ENCODE measurements at places on chromosomes 11 and 22.
A peak's percentile ranks its signal among the peaks of the same experiment; 100 is the strongest.

- no peak for DNase-seq
Measured at GRCh38 chr11:132357811-132358572, 987.6 kb downstream of the NTM start.

GRCh38 chr22:45211435-45211834, 29.3 kb downstream of the KIAA0930 start:
- DNase-seq: no peak

DNA sequence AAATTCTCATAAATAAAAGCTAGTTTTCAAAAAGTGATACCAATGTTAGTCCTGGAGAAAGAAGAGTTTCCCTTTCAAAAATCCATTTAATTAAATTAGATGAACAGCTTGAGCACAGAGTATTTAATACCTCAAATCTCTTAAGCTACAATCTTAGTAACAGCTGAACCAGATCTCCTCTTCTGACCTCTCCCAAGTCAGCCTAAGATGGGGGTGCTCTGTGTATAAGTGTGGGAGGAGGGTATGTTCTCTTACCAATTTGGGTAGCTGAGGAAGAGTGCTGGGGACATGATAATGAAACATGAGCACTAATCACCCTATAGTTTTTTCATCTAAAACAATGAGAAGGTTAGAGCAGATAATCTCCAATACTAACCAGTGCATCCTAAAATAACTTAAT, 9.6 kb downstream of the TPH1 start:
- no peak for DNase-seq

GRCh38 chr22:49371325-49372110, 456.2 kb downstream of the BRD1 start:
- DNase-seq: peak; percentile 30

DNA sequence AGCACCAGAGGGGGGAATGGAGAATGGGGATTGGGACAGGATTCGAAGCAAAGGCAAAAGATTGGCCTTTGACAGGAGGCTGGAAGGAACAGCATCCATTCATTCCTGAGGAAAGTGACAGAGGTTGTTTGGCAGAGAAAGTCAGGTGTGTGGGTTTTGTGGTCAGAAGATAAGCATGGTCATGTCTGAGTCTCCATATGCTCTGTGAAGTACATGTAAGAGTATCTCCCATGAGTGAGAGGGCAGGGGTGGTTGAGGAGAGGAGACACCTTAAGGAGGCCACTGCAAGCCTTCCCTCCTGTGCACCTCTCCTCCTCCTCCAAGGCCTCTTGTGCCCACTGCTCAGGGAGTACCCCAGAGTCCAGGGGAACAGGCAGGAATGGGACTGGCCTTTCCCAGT, 1.9 kb upstream of the NLRP10 start:
- DNase-seq: no peak

DNA sequence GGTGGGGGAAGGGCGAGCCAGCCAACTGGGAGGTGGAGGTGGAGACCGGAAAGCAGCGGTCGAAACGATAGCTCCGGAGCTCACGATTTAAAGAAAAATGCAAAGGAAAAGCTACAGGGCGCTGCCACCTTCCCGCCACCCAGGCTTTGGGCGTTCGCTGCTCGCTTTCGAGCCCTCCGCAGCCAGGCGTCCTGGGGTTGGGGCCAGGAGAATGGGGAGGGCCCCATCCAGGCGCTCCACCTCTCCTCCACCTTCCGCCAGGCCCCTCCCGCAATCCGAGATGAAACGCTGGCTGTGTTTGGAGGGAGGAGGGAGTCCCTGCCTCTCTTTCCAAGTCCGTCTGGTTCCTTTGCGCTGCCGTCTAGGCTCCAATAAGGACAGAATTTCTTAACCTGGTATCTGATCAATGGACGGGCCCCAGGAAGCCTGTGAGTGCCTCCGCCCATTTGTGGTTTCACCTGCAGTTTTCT, 483 bp upstream of the ABTB2 start:
- DNase-seq: no peak

- no peak for DNase-seq
Measured at GRCh38 chr22:43442386-43443151, 30.8 kb downstream of the MPPED1 start.

DNA sequence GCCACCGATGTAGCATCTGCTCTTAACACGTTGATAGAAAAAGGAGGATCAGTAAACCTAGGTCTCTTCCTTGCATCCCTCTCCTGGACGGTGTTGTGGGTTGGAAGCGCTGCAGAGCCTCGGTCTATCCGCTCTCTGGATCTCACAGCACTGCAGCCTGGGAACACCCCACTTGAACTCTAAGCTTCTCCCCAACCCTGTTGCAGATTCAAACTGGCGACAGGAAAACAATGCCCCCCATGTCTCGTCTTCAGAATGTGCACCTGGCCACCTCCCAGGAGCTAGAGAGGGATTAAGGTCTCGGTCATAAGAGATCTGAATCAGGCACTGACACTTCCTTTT, 454 bp downstream of the TMEM218 start:
- no peak for DNase-seq
